ENCODE measurements at places on chromosomes 16 and 17. TPM values are rescaled to one million over a fixed set of nuclear protein-coding genes. Genes with fewer than 3 reads are reported as not detected.

FBXW10B gene
- not detected for polyA plus RNA-seq

RNF43 gene
- polyA plus RNA-seq: 0.15 TPM

GUCY2D gene
- 0.18 TPM for polyA plus RNA-seq

CDH13 gene
- polyA plus RNA-seq: 0.23 TPM

MGAT5B gene
- not detected for polyA plus RNA-seq

CHST6 gene
- polyA plus RNA-seq: 0.13 TPM

SULT1A2 gene
- polyA plus RNA-seq: not detected

DYNLRB2 gene
- polyA plus RNA-seq: not detected

OTOP3 gene
- polyA plus RNA-seq: not detected

EME1 gene
- polyA plus RNA-seq: not detected

SLC13A5 gene
- 0.30 TPM for polyA plus RNA-seq

DUSP3 gene
- polyA plus RNA-seq: 10.5 TPM

GGT6 gene
- polyA plus RNA-seq: not detected

CD300C gene
- polyA plus RNA-seq: 1.6 TPM

MYH8 gene
- polyA plus RNA-seq: not detected

DHX38 gene
- polyA plus RNA-seq: 29.9 TPM

NRN1L gene
- polyA plus RNA-seq: 0.95 TPM

AATK gene
- polyA plus RNA-seq: 0.29 TPM

LAT gene
- 8.3 TPM for polyA plus RNA-seq

TMEM220 gene
- 3.6 TPM for polyA plus RNA-seq

NPW gene
- polyA plus RNA-seq: not detected

LGALS9B gene
- polyA plus RNA-seq: not detected

TPSG1 gene
- polyA plus RNA-seq: not detected

RAB26 gene
- 0.41 TPM for polyA plus RNA-seq

CES5A gene
- not detected for polyA plus RNA-seq

KRT39 gene
- not detected for polyA plus RNA-seq

WNT9B gene
- not detected for polyA plus RNA-seq

Data from IgD-negative memory B cell (primary cell).